Stimulated activated CD4-positive, alpha-beta T cell treated with anti-CD3 and anti-CD28 coated beads, Interleukin-1b, Interleukin-23, amount 100 ng/mL, for 48 hours (primary cell): ENCODE measurements at places on chromosomes 16 and 17.
A peak's percentile ranks its signal among the peaks of the same experiment; 100 is the strongest.

DNA sequence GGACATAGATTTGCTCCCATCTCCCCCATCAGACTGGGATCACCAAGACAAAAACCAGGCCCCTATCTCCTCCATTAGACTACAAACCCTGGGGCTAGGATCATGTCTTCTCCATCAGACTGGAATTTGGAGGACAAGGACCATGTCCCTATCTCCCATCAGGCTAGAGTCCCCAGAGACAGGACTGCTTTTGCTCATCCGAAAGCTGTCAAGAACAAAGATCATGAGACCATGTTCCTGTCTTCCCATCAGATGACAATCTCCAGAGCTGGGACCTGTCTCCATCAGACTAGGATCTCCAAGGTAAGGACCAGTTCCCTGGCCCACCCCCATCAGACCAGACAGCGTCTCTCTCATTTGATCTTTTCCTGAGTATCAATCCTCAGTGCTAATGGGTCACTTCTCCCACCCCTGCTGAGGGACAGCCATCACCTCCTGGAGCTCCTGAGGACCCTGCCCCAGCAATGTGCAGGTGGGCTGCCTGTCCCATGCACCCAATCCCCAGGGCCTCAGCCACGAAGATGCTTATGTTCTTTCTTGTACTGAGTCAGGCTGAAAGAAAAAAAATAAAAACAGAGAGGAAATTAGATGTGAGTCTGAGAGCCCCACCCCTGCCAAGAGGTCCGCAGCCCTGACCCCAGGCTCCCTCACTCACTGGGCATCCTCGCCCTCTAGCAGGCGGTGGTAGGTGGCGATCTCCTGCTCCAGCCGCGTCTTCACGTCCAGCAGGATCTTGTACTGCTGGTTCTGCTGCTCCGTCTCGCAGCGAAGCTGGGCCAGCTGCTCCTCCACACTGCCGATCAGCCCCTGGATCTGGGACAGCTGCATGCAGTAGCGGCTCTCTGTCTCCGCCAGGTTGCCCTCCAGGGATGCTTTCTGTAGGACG is 90.3 kb downstream of the GOSR1 start:
- no peak for DNase-seq

- no peak for DNase-seq
Measured at GRCh38 chr17:56206351-56206750, 53.1 kb downstream of the ANKFN1 start.

DNA sequence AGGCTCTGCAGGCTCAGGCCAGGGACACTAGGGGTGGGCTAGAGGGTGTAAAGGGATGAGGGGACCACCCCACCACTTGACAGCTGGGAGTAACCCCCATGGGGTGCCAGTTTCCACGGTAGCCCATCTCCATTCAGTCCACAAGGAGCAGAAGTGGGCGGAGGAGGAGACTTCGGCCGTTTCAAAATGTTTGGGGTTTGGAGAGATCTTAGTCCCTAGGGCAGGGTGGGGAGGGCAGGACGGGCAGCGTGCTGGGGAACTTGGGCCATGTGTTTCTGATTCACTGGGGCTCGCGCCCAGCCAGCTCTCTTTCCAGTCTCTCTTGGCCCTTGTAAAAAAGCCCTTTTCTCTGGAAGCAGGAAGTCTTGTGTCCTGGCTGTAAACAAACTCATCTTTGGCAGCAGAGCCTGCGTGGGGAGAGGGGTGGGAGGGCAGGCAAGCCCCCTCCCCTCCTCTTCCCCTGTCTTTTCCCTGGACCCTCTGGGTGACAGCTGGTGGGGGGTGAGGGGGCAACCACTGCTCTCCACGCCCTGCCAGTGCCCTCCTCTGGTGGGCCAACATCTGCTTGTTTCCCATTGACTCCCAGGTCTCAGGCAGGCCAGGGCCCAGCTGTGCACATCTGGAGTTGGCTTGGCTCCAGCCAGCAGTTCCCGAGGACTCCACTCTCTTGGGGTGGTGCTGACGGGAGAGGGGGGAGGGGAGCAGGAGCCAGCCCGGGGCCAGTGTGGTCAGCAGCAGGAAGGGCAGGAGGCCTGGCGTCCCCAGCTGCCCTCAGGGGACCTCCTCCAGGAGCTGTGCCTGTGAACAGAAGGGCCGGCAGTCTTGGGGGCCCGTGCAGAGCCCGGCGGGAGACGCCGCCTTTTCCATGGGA is 8.1 kb downstream of the CYGB start:
- no peak for DNase-seq

- DNase-seq = peak; percentile 27
Measured at GRCh38 chr16:29743827-29744531, 1.8 kb downstream of the C16orf54 start.

- no peak for DNase-seq
Measured at GRCh38 chr16:1548727-1549126, 15.3 kb downstream of the TMEM204 start.

- no peak for DNase-seq
Measured at GRCh38 chr16:57335366-57335765, 23.2 kb upstream of the CCL22 start.

GRCh38 chr17:74779948-74780400 is 3.8 kb upstream of the NAT9 start:
- peak; percentile 77 for DNase-seq

DNA sequence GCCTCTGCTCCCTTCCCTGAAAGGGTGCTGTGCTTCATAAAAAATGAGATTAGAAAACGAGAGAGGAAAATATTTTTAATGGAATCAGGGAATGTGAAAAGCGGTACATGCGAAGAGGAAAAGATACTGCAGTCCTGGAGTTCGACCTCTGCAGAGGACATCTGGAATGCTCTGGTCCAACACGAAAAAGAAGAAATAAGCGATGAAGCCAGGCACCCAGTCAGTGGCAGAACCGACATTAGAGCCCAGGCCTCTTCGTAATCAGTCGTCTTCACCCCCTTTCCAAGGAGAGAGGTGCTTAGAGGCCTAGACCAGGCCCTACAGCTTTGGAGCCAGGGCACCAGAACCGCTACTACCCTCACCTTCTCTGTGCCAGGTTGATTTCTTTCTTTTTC is 459 bp upstream of the MARCHF10 start:
- DNase-seq = no peak

DNA sequence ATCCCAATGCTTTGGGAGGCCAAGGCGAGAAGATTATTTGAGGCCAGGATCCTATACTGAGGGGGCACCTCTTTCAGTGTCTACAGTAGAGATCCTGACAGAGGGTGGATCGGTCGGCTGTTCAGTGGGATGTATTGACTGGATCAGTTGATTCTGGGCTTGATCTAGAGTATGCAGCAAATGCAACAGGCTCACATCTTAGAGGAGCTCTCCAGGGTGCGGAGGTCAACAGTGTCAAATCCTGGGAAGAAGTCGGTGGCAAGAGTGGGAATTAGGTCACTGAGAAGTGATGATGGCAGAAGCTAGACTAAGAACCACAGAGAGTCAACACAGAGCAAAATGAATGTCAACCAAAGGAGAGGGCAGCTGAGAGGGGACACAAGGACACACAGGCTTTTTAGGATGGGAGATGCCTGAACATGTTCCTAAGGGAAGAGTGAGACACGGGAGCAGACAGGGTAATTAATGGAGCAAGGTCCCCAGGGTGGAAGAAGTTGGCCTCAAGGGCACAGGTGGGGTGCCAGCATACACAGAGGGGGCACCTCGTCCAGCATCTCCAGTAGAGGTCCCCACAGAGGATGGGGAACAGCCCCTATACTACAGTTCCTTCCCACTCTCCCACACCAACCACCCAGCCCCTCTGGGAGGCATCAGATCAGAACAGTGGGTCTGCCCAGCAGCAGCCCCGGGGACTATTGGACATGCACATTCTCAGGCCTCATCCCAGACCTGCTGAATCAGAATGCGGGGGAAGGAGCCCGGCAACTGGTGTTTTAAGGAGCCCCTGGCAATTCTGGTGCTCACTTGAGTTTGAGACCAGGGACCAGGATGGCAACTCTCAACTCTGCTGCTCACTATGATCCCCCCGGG is 10.0 kb upstream of the CYTH1 start:
- DNase-seq = no peak

DNA sequence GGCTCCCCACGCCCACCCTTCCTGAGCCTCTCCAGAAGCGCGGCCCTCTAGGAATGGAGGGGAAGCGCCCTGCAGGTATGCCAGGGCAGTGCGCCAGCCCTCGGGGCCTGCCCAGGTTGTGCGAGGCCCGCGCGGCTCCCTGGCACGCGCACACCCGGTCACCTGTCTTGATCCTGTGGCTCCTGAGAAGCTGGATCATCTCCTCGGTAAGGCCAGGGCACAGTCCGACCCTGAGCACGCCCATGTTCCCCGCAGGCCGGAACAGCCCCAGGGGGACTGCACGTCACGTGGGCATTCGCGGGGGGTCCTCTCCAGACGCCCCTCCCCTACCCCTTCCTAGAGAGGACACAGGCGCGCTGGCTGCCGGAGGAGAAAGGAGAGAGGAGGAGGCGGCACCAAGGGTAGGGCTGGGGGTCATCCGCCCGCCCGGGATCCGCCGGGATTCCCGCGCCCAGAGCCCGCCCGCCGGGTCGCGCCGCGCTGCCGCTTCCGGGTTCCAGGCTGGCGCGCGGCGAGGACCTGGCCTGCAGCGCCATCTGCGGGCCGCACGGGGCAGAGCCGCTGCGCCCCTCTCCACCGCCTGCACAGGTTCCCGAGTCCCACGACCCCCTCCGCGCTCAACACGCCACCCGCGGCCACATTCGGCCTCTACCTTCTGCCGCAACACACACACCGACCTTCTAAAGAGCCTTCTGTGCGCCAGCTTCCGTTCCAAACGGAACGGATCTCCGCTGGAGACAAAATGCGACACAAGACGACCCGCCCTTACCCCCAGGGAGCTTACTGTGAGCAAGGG is at the start of gene RAD51D:
Gene RAD51D (minus strand): TSS at position 491 of the 796 bp plus-strand sequence. CDS start 247 bp downstream, at position 244.
- DNase-seq = peak; percentile 82

- peak; percentile 42 for DNase-seq
Measured at GRCh38 chr17:42311240-42312034, 23.1 kb downstream of the STAT5A start.

- no peak for DNase-seq
Measured at GRCh38 chr17:7072406-7072805, 7.6 kb downstream of the CLEC10A start.

GRCh38 chr16:67339453-67339852 is 12.8 kb downstream of the LRRC36 start:
- DNase-seq = no peak

GRCh38 chr16:59854846-59855439 is 1120.8 kb upstream of the GOT2 start:
- no peak for DNase-seq

GRCh38 chr17:39822051-39822451 is 42.1 kb downstream of the IKZF3 start:
- peak; percentile 39 for DNase-seq

DNA sequence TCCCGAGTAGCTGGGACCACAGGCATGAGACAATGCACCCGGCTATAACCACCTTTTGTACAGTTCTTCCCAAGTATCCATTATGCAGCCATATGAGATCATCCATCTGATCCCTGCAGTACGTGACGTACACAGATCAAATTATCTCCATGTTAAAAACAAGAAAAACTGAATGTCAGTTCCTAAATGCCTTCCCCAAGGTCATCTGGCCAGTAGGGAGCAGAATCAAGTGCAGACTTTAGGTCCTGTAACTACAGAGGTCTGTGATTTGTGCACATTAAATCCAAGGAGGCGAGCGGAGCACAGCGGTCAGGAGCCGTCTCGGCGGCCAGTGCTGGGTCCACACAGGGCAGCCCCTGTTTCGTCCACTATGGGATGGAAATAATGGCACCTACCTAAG is 23.7 kb downstream of the ZCCHC14 start:
- no peak for DNase-seq

GRCh38 chr17:9802697-9803096 is 11.3 kb upstream of the DHRS7C start:
- no peak for DNase-seq

DNA sequence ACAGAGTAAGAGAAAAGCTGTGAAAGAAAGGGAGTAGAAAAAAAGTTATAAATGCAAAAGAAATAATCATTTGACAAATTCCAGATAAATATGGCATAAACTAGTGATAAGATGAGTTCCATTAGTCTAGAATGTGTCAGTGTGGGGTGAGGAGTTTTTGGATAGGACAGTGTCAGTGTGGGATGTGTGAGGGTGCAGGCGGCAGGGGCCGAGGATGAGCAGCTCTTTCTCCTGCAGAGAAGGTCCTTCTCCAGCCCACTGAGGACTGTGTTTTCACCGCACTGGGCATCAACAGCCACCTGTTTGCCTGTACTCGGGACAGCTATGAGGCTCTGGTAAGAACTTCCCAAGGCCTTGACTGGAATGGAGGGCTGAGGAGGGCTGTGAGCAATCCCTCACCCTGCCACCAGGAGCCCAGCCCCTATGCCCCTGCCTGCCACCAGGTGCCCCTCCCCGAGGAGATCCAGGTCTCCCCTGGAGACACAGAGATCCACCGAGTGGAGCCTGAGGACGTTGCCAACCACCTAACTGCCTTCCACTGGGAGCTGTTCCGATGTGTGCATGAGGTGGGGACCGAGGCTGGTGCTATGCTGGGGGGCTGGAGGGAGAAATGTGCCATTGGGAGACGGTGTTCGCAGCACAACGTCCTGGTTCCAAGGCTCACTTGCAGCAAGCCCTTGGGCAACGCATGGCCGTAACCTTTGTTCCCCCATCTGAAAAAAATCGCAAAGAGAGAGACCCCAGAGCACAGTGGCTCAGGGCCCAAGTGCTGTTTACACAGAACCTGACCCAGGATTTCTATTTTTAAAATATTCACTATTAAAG is 13.1 kb downstream of the RAPGEFL1 start:
- peak; percentile 25 for DNase-seq

GRCh38 chr17:17343160-17343735 is 40.1 kb downstream of the NT5M start:
- no peak for DNase-seq

- DNase-seq = no peak
Measured at GRCh38 chr17:79835953-79836509, 3.2 kb downstream of the CBX4 start.

- DNase-seq = no peak
Measured at GRCh38 chr16:58046936-58047335, 21.4 kb downstream of the MMP15 start.

DNA sequence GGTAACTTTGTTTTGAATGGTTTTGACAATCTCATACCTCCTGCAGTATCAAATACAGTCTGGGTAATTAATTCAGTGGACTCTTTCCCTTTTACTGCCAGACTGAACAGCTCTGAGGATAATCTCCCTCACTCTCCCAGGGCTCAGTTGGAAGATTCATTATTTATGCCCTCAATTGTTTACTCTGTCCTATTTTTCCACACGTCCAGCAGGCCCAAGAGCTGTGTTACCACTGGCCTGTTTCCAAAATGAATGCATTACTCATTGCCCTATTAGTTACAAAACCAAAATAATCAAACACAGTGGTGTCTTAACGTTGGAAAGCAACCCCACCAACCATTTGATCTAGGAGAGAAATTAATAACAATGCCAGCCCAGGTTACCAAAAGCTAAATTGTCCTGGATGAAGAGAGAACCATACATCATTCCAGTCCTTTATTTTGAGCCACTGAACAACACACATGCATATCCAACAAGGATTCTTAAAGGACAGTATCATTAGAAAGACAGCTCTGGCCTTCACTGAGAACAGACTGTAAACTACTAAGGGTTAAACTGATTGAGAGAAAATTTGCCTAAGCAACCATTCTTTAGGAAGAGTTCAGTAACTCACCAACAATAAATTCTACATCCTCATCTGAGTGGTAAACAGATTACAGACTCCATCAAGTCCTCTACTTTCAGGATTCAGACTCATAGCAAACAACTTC is 34.5 kb downstream of the FAM222B start:
- no peak for DNase-seq
